Activated B cell treated with CpG ODN at 0.5 μM for 24 hours (primary cell): ENCODE measurements at places on chromosomes 3 and 15. TPM values are rescaled to one million over a fixed set of nuclear protein-coding genes. Genes with fewer than 3 reads are reported as not detected.
A peak's percentile ranks its signal among the peaks of the same experiment; 100 is the strongest.

The PRTG gene
- not detected in 2 replicates for total RNA-seq

The EHHADH gene
- total RNA-seq, result 1.1 and 1.7 TPM in 2 replicates

GRCh38 chr3:99896482-99896881 is 78.8 kb downstream of the CMSS1 start:
- DNase-seq, result no peak

DNA sequence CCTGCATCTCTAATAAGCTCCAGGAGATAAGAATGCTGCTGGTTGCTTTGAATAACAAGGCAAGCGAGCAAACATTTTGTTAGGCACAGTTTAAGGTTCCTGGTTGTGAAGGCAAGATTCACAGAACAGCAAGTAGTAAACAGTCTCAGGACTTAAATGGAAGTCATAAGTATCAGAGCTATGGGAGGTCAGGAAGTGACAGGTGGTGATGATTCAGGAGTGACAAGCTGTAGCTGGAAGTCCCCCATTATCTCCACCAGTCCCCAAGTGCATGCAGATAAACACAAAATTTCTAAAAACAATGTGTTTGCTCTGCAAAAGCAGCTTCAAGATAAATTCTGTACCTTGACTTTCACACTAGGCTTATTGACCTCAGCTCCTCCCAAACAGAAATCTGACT is 3.3 kb downstream of the FETUB start:
- DNase-seq, result no peak

DNA sequence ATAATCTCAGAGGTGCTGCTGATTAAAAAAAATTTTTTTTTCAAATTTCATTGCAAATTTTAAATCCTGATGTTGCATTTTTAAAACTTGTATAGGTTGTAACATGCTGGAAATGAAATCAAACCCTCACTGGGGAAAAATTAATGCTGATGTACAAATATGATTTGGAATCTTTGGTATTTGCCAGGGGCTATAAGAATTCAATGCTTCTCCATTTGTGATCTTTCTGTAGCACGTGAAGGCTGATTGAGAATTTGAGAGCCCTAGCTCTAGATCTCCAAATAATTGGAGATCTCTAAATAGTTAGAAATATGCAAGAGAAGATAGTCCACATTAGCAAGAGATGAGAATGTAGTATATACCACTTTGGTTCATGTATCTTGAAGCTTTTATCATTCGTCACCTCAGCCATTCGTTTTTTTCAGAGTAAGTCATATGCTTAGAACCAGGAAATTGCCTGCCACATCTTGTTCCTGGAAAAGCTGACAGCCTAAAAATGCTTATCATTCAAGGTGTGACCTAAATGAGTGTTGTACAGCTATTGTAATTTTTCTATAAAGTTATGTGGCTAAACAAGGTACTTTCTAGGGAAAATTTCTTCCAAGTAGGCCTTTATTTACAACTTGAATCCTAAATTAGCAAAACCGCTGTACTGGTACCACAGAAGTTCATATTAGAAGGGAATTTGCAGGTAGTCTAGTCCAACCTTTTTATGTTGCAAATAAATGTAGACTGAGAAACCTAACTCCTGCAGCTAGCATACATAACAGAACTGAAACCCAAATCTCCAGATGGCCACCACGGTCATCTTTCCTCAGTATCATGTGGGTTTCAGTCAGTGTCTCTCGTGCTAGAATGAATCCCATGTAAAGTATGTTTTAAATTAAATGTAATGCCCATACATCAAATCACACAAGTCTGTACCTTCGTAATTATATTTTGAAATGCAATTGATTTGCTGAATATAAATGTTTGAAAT is 48.5 kb downstream of the FNDC3B start:
- no peak for DNase-seq

- DNase-seq, result no peak
These were observed 10.6 kb downstream of the FAM131A start for GRCh38 chr3:184348057-184348382.

- DNase-seq, result no peak
These were observed 2.2 kb downstream of the RGMA start for GRCh38 chr15:93086791-93087190.

- DNase-seq, result peak; percentile 77
These were observed 32.5 kb downstream of the BHLHE40 start for GRCh38 chr3:5011555-5012256.

GRCh38 chr3:110487840-110488239 is 583.8 kb upstream of the NECTIN3 start:
- DNase-seq, result no peak

DNA sequence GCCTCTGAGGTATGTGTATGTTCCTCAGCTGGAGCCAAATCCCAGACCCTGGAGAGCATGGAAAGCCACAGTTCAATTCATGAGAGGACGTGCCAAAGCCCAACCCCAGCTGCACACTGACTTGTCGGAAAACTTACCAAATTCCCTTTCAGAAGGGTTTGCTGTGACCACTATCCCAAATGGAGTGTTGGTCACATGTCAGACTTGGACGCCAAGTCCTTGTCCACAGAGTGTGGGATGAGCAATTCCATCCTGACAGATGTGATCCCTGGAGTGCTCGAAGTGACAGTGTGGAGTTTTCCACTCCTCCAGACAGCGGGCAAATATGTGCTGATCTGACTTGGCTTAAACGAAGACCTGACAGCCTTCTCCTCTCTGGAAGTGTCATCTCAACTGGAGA is 71.2 kb downstream of the RORA start:
- no peak for DNase-seq

DNA sequence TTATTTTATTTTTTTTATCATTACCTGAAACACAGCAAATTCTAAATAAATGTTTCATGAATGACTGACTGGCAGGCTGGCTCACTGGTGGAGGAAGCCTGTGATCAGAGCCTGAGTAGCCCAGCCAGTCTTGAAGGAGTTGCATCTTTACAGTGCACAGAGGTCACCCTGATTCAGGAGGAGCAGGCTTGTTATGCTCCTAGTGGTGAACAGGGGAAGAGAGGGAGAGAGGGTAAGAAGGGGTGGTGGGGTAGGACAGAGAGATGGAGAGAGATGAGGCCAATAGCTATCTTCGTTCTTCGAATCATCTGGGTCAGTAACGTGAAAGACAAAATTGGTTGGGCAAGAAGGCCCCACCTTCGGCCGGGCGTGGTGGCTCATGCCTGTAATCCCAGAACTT is 202.6 kb upstream of the MCTP2 start:
- no peak for DNase-seq

- DNase-seq, result no peak
These were observed 64.7 kb upstream of the CCDC39 start for GRCh38 chr3:180743813-180744590.

DNA sequence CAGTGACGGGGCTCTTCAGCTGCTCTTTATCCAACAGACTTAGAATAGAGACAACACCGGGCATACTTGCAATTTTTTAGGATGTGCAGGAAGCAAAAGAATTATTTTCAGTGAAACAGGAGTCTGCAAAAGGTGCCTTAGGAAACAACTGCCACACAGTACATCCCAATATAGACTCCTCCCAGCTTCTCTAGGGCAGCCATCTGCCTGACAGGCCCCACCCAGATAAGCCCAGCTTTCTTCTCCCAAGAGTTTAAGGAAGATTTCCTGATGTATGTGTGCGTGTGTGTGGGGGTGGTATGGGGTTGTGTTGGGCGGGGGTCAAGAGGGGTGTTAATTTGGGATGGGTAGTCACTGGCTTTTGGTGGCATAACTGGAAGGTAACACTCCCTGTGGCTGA is 21.5 kb downstream of the MAP2K1 start:
- DNase-seq, result no peak
